Urinary bladder (tissue), 4 donors: ENCODE measurements at places on chromosomes 5 and 9. TPM values are rescaled to one million over a fixed set of nuclear protein-coding genes. Genes with fewer than 3 reads are reported as not detected.
A peak's percentile ranks its signal among the peaks of the same experiment; 100 is the strongest.

DNA sequence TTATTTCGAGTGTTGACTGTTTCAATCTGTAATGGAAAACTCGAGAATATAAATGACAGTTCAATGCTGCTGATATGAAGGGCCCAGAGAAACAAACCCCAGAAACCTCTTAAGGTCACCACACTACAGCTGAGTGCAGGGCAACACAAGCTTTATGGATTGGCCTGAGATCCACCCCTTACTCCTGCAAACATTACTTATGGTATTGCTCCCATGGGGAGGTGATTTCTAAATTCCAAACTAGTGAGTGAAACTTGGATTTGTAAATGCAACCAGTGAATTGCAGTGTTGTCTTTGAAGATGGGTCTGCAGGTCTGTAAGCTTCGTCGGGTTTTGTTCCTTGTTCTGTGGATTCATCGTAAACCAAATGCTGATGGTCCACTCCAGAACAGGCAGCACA is 85.4 kb downstream of the NTRK2 start:
- no peak for DNase-seq

GRCh38 chr5:96659170-96659569 is 3.0 kb upstream of the CAST start:
- no peak for DNase-seq

GRCh38 chr5:157767689-157768088 is 24.2 kb downstream of the LSM11 start:
- no peak for DNase-seq

DNA sequence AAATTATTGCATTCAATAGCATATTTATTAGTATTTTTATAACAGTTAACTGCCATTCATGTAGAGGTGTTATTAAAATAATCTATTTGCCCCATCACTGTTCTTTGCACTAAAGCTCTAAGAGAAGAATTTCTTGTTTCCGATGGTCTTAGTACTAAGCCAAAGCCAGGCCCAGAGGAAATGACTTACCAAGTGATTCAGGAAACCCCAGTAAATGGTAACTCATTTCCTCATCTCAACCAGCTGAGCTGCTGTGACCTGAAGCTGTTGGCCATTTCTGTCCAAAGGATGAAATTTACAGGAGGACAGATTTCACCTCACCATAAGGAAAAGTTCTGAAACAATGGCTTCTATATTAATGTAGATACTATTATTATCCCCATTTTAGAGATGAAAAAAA is 117.0 kb downstream of the PIK3R1 start:
- no peak for DNase-seq

- no peak for DNase-seq
Measured at GRCh38 chr5:134873494-134873893, 677 bp upstream of the TXNDC15 start.

GRCh38 chr5:73373814-73374510 is 74.6 kb downstream of the FOXD1 start:
- DNase-seq: no peak

- peak; percentile 59 for DNase-seq
Measured at GRCh38 chr5:172943283-172943841, 15.9 kb upstream of the RPL26L1 start.

- no peak for DNase-seq
Measured at GRCh38 chr5:92222449-92222848, 839.3 kb upstream of the ARRDC3 start.

- DNase-seq: no peak
Measured at GRCh38 chr9:24297931-24298330, 247.8 kb downstream of the IZUMO3 start.

RC3H2 gene
- 65.6 TPM for total RNA-seq

NUTM2F gene
- not detected for total RNA-seq

PDLIM4 gene
- total RNA-seq: 17.4 TPM

PTPRD gene
- total RNA-seq: 210 TPM

ITGA2 gene
- 21.1 TPM for total RNA-seq

IFNA7 gene
- total RNA-seq: not detected
